ENCODE measurements at places on chromosomes 1 and 21.

GRCh38 chr1:65812065-65812464 is 19.4 kb downstream of the PDE4B start:
- DNase-seq: no peak

DNA sequence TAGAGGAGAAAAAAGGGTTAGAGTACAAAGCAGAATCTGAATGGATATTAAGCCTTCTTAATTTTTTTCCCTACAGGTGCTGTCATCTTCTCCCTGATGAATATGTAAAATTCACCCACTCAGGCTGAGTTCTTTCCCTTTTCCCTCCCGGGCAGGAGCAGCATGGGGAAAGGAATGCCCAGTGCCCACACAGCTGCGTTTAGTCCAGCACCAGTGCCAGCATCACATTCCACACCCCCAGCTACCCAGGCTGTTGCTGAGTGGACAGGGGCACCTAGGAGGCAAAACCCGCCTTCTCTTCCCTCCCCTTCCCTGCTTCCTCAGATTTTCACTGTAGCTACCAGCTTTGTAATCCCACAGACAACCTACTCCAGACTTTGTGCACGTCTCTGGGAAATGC is 3.4 kb upstream of the CADM3 start:
- no peak for DNase-seq

GRCh38 chr1:39877980-39878956 is 5.0 kb downstream of the TRIT1 start:
- DNase-seq: no peak

DNA sequence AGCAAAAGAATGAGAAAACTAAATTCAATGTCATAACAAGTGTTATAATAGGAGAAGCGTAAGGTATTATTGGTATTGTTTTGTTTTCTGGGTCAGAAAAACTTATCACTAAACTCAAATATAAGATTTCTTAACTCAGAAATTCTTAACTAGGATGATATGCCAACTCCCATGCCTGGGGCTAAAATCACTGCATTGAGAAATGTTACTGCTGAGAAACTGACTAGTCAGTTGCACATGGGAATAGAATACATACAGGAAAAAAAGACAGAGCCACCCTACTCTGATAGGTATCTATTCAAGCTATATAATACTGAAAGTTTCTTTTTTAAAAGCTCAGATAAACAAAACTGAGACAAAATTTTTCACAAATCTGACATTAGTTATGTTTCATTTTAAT is 56.3 kb downstream of the PRPF38A start:
- peak; percentile 25 for DNase-seq

GRCh38 chr1:41540886-41541591 is 56.6 kb upstream of the EDN2 start:
- no peak for DNase-seq

DNA sequence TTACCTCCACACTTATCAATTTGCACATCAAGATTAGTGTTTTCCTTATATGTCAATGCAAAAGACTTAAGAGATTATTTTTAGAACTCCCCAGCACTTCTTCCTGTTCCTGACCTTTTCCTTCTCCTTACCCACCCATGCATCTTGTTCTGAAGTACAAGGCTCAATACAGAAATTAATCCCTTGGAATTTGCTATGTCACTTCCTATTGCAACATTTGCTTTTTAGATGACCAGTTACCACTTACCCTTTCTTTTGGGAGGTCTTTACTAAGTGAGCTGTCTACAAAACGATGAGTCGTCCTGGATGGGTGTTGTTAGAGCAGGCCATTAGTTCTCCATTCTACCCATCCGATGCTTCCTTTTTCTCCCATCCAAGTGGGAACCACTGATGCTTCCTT is 221.2 kb downstream of the FMN2 start:
- peak; percentile 94 for DNase-seq

- no peak for DNase-seq
These were observed 51.0 kb downstream of the ELK4 start for GRCh38 chr1:205580923-205581180.

- DNase-seq: no peak
These were observed 971.7 kb upstream of the NCAM2 start for GRCh38 chr21:20026543-20026942.

DNA sequence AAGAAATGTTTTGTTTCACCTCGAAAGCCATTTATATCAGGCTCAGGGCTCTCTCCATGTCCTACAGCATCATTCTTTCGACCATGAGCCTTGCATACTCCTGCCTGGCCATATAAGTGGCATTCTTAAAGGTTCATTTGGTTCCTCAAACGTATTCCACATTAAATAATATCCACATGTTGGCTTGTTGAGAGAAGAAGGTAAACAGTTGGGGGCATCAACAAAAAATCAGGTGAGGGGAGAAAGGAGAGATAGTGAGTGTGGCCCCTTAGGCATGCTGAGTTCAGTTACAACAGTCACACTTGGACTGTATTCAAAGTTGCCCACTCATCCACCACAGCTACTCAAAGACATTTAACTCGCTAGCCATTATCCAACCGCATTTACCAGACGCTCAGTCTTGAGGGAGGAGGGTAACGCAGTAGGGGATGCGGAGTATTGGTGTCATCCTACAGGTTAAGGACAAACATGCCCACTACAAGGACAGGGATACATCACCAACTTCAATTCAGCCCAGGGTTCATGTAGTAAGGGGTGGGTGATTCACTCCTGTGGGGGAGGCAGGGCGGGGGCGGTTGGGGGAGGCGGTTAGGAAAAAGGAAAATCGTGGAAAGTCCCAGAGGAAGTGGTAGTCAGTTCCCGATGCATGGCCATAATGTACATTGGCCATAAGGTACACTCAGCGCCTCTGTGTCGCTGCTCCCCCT is 1.4 kb downstream of the ZNF697 start:
- no peak for DNase-seq

DNA sequence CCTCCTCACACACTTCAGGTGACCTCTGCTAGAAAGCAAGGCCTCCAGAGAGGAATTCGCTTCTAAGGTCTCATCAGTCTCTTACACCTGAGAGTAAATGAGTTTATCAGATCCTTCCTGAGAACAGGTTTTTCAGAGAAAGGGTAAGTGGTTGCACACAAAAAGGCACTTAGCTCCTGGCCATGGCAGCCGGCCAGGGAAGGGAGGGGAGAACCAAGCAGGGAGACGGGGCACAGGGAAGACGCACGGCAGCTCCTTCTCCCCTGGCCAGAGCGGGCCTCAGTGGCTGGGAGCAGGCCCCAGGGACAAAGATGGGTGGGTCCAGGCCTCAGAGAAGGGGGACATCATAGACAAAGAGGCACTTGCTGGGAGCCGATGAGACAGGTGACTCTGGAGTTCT is 3.6 kb upstream of the TNNT2 start:
- no peak for DNase-seq

DNA sequence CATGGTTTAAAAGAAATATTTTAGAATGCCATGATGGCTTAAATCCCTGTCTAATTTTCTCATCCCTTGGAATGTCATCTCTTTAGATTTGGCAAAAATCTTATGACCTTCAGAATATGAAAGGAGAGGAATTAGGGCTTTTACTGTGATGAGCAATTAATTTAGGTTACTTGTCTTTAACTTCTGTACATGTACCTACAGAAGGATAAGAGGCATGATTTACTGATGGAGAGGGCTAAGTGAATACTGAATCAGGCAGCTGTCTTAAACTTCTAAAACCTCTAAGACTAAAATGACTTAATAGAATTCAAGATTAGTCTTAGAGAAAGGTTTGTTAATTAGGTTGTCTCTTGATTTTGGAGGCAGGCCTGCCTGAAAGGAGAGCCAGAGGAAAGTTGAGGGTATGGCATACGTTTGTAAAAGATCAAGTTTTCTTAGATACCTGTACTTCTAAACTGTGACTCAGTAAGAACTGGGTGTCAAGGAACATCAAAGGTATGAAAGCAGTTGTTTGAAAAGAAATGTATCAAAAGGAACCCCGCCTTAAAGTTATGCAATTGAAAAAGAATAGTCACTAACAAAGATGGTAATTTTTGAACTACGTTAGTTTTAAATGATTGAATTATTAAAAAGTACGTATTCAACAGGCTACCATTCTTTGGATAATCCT is 12.5 kb downstream of the MACO1 start:
- no peak for DNase-seq

- DNase-seq: no peak
These were observed 90.4 kb downstream of the VPS26C start for GRCh38 chr21:37176716-37177115.

DNA sequence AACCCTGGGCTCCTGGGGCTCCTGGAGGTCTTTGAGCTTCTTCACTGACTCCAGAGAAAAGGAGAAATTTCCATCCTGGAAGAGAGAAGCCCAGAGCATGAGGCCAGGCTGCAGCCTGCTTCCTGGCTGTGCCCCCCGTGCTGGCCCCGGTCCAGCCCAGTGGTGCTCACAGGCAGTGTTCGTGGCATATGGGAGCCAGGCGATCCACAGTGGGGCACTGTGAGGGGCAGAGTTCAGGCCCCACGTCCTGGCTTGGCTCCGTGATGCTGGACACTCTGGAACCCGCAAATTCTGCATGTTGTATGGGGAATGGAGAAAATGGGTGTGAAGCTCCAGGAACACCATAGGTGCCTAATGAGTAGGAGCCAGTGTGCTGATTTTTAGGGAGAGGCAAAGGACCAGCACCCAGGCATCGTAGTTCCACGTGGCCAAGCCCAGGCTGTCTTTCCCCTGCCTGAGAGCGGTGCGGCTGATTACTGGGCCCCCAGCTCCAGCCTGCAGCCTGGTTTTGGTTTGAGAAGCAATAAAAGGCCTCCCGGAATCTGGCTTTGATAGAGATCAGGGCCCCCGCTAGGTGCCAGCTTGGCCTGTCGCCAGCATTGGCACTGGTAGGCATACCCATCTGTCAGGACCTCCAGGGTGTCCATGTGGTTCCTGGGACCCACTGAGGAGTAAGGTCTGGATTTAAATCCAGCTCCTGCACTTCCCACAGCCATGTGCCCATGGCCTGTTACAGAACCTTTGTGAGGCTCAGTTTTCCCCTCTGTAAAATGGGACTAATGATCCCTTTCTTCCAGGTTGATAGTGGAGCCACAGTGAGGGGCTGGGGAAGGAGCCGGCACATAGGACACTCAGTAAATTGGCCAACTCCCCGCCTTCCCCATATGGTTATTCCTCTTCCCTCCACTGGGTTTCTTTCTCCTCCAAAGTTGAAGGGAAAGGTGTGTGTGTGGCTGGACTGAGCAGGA is 725 bp downstream of the GUCA2A start:
- DNase-seq: no peak

DNA sequence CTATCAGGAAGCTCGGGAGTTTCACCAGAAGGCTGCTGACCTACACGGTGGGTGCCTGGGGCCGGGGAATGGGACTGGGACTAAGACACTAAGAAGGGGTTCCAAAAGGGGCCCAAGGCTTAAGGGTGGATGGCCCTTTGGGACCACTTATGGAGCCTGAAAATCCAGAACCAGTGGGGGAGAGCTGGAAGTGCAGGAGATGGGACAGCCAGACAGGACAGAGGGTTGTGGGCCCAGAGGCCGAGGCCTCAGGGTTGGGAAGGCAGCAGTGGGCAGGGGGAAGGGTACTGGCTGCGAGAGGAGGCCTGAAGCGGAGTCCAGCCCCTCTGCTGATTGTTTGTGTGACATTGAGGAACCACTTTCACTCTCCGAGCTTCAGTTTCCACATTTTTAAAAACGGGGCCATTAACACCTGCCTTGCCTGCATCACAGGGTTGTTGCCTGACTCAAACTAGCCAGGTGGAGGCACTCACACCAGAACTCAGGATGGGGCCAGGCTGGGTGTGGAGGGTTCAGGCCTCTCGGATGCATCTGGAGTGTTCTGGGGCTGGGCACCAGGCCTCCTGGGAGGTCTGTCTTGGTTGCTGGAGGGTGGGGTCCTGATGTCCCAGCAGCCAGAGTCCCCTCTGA is 3.0 kb downstream of the TTC24 start:
- DNase-seq: no peak

- no peak for DNase-seq
These were observed 132.6 kb downstream of the NTPCR start for GRCh38 chr1:233082778-233083550.

DNA sequence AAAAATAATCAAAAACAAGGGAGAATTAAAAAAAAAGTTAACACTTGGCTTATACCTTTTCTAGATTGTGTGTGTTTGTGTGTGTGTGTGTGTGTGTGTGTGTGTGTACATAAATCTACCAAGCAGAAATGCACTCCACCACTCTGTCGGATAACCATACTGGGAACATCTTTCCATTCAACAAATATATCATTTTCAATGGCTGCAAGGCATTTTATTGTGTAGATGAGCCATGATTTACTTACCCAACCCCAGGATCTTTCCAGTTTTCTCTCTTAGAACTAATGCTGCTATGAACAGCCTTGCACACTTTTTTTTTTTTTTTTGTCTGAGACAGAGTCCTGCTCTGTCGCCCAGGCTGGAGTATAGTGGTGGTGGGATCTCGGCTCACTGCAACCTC is 25.8 kb downstream of the LRRC38 start:
- DNase-seq: no peak

DNA sequence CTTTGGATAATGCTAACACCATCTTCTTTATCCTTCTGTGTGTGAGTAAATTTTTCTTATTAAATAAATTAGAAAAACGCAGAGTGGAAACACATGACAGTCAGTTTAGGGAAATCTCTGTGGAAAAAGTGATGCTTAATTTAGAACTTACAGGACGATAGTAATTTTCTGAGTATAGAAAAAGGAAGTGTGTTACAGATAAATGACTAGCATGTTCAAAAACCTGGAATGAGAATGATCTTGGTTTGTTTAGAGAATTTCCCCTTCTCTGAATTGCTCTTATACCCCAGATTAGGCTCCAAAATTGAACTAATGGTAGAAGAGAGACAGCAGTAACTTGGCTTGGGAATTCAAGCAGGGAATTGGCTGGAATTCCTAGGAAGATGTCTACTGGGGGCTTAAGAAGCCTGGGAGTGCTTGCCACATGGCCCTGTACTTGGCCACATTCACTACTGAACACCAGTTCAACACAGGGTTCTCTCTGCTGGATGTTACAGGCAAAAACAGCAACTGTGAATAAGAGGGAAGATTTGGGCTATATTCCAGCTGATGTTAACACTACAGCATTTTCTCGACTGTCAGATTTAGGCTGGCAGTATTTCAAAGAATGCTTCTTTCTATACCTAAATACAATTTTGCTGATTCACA is 1004.2 kb downstream of the TTLL7 start:
- DNase-seq: no peak

- no peak for DNase-seq
These were observed 6.5 kb upstream of the C1orf146 start for GRCh38 chr1:92211166-92211565.

DNA sequence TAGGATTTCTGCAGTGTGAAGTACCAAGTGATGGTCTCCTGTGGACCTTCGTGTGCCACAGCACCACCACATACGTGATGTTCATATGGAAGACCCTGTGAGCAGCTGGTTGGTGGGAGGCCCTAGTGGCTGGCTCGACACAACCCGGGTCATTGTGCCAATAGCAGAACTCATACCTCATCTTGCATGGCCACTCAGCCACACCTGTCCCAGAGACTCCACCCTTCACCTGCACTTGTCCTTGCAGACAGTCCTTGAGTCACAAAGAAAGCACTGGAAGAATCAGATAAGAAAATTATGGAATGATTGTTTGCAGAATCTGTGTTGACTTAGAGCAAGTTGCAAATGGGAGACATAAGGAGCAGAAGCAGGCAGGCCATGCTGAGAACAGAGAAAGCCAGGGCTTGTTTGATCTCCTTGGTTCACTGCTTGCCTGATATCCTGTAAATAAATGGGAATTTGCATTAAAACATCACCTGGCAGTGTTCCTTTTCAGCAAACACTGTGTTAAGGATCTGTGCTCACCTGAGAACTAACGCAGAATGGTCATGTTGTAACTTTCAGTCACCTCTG is 307.7 kb downstream of the SIPA1L2 start:
- no peak for DNase-seq

Data from A549 (cell line).